SJCRH30 (cell line): ENCODE measurements at places on chromosomes 2 and 18. TPM values are rescaled to one million over a fixed set of nuclear protein-coding genes. Genes with fewer than 3 reads are reported as not detected.
A peak's percentile ranks its signal among the peaks of the same experiment; 100 is the strongest.

- H3K36me3 ChIP-seq = no peaks in the 10 kb centered on the region
- H3K4me1 ChIP-seq = peaks cover 19% of the 10 kb centered on the region; the same call in 1 of the 2 replicates
- no peak overlapping the region for H3K4me3 ChIP-seq
These were observed 59.0 kb upstream of the PARD3B start for GRCh38 chr2:204486321-204486720.

Gene SCG2
- total RNA-seq = not detected in 2 replicates

Gene C2orf92
- 1.3 and 2.4 TPM in 2 replicates for total RNA-seq

DNA sequence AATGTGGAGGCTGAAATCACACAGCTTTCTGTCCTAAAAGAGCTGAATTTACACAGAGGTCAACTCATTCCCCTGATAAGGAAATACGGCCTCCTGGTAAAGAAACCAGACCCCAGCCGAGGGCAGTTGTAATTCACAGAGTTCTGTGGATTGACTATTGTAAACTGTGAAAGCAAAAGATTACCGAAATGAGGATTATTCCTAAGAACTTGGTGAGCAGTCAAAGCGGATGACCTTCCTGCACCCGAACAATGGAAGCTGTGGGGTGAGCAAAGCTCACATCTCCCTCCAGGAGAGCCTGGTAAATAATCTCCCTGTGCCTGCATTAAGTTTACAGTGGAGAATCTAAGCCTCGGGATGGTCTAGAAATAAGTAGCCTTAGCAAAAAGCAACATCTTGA, 138.2 kb upstream of the PXDN start:
- DNase-seq = no peak
- peaks cover 28% of the 10 kb centered on the region for H3K27me3 ChIP-seq
- H3K4me1 ChIP-seq = peaks cover 3% of the 10 kb centered on the region; the same call in 1 of the 2 replicates
- no peaks in the 10 kb centered on the region for H3K36me3 ChIP-seq

Gene PLGLB1
- 0.81 and 1.0 TPM in 2 replicates for total RNA-seq

Gene EGR4
- not detected in 2 replicates for total RNA-seq

Gene NCKAP5
- not detected in 2 replicates for total RNA-seq

DNA sequence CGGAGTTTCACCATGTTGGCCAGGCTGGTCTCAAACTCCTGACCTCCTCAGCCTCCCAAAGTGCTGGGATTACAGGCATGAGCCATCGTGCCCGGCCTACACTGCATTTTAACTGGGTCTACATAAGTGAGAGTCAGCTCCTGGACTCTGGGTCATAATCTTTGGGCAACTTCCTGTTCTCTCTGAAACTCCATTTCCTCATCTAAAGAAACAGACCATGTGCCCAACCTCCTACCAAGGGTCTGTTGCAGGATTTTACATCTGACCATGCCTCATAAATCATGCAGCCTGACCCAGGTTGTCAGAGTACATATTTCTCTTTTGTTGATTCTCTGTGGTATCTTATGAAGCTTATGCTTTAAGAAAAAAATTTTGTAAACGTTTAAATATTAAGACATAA, 280.4 kb downstream of the ALPK2 start:
- no peak overlapping the region for H3K4me3 ChIP-seq
- no peaks in the 10 kb centered on the region for H3K27me3 ChIP-seq
- no peak overlapping the region for H3K27ac ChIP-seq

GRCh38 chr2:14866736-14867352, 234.3 kb downstream of the LRATD1 start:
- DNase-seq = no peak
- H3K27me3 ChIP-seq = no peaks in the 10 kb centered on the region
- no peak overlapping the region for H3K4me3 ChIP-seq
- no peak overlapping the region for H3K27ac ChIP-seq
- H3K4me1 ChIP-seq = no peaks in the 10 kb centered on the region

Gene KIAA2012
- total RNA-seq = 0.08 TPM in 1 of 2 replicates, not detected in the other

DNA sequence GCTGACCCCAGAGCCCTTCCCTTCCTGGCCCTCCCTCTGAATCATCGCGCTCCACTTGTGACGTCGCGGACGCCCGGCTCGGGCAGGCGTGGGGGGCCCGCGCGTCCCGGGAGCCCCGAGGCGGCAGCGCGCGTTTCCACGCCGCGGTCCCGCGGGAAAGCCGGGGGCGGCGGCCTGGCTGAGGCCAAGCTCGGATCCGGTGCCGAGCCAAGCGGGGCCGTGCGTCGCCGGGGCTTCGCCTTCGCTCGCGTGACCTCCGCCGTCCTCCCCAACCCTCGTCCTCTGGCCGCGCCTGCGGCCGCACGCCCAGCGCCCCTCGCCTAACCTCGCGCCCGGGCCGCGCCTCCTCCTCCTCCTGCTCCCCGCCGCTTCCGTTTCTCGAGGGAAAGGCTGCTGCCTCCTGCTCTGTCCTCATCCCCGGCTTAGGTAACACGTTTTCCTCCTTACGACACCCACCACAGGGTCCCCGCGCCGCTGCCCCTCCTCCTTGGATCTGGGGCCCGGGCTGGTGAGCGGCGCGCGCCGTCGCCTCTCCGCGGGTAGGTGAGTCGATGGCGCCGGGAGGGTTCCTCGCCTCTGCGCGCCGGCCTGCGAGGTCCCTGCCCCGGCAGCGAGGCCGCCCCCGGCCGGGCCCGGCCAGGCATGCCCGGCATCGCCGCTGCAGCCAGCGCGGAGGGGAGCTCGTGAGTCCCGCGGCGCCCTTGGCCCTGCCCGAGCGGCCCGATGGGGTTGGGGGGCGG, at the start of gene INPP1:
Gene INPP1, plus strand, starts transcription at position 54 of the 740 bp plus-strand sequence. CDS start 16,514 bp downstream, outside the sequence.
- peak within 1 kb of the TSS; percentile 76 for H3K4me3 ChIP-seq
- no peaks in the 10 kb centered on the region for H3K36me3 ChIP-seq
- peak within 1 kb of the TSS; percentile 30; the same call in 1 of the 2 replicates for H3K27ac ChIP-seq
- DNase-seq = peak; percentile 85

- no peak overlapping the region for H3K4me3 ChIP-seq
- no peak overlapping the region for H3K27ac ChIP-seq
- H3K4me1 ChIP-seq = no peaks in the 10 kb centered on the region
- DNase-seq = peak; percentile 74
- no peaks in the 10 kb centered on the region; the same call in 1 of the 2 replicates for H3K36me3 ChIP-seq
These were observed 401.1 kb downstream of the BCL11A start for GRCh38 chr2:60152226-60152833.

- no peaks in the 10 kb centered on the region; the same call in 1 of the 2 replicates for H3K27me3 ChIP-seq
- H3K27ac ChIP-seq = no peak overlapping the region
- H3K4me1 ChIP-seq = 0 out of 2 replicates have a peak, but pooled peaks cover 3% of the 10 kb centered on the region
These were observed 680.4 kb downstream of the TDRD15 start for GRCh38 chr2:21804151-21804550.

Gene SP140
- 0.12 and 0.25 TPM in 2 replicates for total RNA-seq

- no peak overlapping the region for H3K4me3 ChIP-seq
- no peaks in the 10 kb centered on the region for H3K27me3 ChIP-seq
- DNase-seq = no peak
- no peak overlapping the region for H3K27ac ChIP-seq
- no peaks in the 10 kb centered on the region for H3K36me3 ChIP-seq
- H3K4me1 ChIP-seq = 0 out of 2 replicates have a peak, but pooled peaks cover 3% of the 10 kb centered on the region
These were observed 52.4 kb upstream of the PPM1B start for GRCh38 chr2:44116319-44116718.

Gene RANBP2
- 107 and 120 TPM in 2 replicates for total RNA-seq

Gene TMEM163
- 0.04 TPM in 1 of 2 replicates, not detected in the other for total RNA-seq

Gene KIF5C
- 5.8 and 6.6 TPM in 2 replicates for total RNA-seq

Gene ASB18
- 0.04 TPM in 1 of 2 replicates, not detected in the other for total RNA-seq

Gene HOXD13
- 11.0 and 13.6 TPM in 2 replicates for total RNA-seq

DNA sequence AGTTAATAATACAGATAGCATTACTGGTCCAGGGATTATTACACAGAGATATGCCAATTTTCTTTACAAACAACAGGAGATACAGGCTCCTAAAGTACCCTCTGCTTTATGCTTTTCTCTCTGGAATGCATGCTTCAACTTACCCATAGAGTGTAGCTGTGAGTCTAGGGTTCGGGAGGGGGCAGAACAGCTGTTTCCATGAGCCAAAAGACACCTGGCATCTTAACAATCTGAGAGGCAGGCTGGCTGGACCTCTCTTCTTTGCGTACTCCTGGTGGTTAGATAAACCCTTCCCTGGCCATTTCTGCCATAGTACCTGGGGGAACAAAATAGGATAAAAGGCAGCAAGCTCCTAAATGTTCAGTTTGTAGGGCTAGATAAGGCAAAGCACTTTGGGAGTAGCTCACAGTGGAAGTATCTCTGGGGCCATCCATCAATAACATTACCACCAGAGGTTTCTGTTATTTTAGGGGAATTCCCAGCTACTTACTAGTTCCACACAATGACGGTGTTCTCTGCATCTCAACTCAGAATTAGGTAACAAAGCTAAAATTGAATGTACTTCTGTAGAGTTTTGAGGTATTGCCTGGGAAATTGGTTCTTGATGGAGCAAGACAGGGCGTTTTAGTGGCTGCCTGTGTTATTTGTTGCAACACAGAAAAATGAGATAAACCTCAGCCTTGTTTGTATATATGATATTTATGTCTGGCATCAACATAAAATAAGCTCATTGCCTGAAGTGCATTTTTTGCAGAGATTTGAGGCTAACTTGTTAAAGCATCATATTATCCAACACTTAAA, 6.2 kb upstream of the CCDC85A start:
- DNase-seq = peak; percentile 5
- H3K36me3 ChIP-seq = no peaks in the 10 kb centered on the region
- peaks cover 8% of the 10 kb centered on the region; the same call in 1 of the 2 replicates for H3K27me3 ChIP-seq
- no peaks in the 10 kb centered on the region for H3K4me1 ChIP-seq

Gene ASXL3
- total RNA-seq = 0.03 TPM in 1 of 2 replicates, not detected in the other

- H3K27me3 ChIP-seq = no peaks in the 10 kb centered on the region
- H3K36me3 ChIP-seq = no peaks in the 10 kb centered on the region
- no peak for DNase-seq
- H3K4me1 ChIP-seq = peaks cover 1% of the 10 kb centered on the region; the same call in 1 of the 2 replicates
These were observed 303.1 kb upstream of the EPAS1 start for GRCh38 chr2:45994060-45994459.

DNA sequence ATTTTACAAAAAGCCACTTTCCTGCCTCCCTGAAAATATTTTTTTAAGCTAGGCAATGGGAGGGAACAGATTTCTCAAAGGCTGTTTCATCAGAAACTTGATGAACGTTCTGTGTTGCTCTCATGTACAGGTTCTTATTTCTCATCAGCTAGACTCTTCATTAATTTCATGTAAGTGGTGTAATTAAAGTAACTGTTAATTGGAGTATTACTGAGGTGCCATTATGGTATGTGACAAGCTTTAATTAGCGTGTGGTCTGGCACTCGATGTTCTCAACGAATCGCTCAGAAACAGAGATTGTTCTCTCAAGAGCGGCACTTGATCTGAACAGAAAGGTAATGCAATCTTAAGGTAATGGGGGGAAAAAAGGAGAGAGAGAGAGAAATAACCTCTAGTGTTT, 81.9 kb upstream of the MYCN start:
- no peak overlapping the region for H3K4me3 ChIP-seq
- H3K27ac ChIP-seq = no peak overlapping the region
- H3K4me1 ChIP-seq = no peaks in the 10 kb centered on the region
- no peaks in the 10 kb centered on the region for H3K36me3 ChIP-seq
- no peaks in the 10 kb centered on the region for H3K27me3 ChIP-seq

Gene CCNYL1
- total RNA-seq = 6.5 and 7.1 TPM in 2 replicates

- peaks cover 6% of the 10 kb centered on the region for H3K4me1 ChIP-seq
- DNase-seq = peak; percentile 43
- no peaks in the 10 kb centered on the region for H3K36me3 ChIP-seq
These were observed 167.4 kb downstream of the C1D start for GRCh38 chr2:67895227-67895941.

DNA sequence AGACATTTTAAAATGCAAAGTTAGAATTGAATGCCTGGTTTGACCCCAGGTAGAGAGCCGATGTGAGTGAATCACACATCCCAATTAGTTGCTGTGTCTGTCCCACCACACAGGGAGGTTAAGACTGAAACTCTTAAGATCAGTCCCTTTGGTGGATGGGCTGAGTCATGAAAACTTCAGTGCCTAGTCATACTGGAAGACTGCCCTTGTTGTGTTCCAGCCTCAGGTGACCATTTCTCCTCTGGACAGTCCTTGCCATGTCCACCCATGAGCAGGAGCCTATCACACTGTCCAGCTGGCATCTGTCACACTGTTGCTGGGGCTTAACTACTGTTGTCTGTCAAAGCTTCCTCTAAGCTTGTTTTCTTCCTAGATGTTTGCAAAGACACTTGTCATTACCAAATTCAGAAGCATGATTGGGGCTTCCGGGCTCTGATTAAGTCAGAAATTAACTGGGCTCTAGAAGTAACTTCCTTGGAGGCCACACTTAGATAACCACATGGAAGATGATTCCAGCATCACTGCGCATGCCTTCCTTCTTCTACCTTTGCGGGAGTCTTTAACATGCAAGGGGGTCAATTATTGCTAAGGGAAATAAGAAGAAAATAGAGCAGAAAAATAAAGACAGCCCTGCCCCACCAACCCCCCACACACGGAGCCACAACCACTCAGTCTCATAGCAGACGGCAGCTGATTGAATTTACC, 21.3 kb downstream of the CYRIA start:
- DNase-seq = no peak
- H3K27me3 ChIP-seq = no peaks in the 10 kb centered on the region
- H3K4me3 ChIP-seq = no peak overlapping the region
- H3K27ac ChIP-seq = no peak overlapping the region

Gene HRH4
- total RNA-seq = not detected in 2 replicates

GRCh38 chr2:69369802-69370201, 17.2 kb downstream of the GFPT1 start:
- H3K27me3 ChIP-seq = no peaks in the 10 kb centered on the region
- H3K4me3 ChIP-seq = no peak overlapping the region
- H3K4me1 ChIP-seq = no peaks in the 10 kb centered on the region
- DNase-seq = no peak

Gene SLC40A1
- total RNA-seq = 44.9 and 48.3 TPM in 2 replicates

Gene VAPA
- 154 and 164 TPM in 2 replicates for total RNA-seq

DNA sequence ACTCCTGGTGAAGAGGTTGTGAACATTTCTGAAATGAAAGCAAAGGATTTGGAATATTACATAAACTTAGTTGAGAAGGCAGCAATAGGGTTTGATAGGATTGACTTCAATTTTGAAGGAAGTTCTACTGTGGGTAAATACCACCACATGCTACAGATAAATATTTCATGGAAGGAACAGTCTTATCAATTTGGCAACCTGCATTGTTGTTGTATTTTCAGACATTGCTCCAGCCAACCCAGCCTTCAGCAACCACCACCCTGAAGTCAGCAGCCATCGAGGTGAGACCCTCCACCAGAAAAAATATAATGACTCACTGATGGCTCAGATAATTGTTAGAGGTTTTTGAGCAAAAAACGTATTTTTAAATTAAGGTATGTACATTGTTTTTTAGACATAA, 10.0 kb downstream of the RDH14 start:
- no peak overlapping the region for H3K4me3 ChIP-seq
- peaks cover 18% of the 10 kb centered on the region for H3K36me3 ChIP-seq
- H3K27me3 ChIP-seq = no peaks in the 10 kb centered on the region
- H3K27ac ChIP-seq = no peak overlapping the region

Gene SERPINB10
- total RNA-seq = not detected in 2 replicates

Gene LNPK
- total RNA-seq = 29.4 and 29.5 TPM in 2 replicates

GRCh38 chr18:41644466-41644865, 310.6 kb upstream of the PIK3C3 start:
- no peaks in the 10 kb centered on the region for H3K4me1 ChIP-seq
- no peaks in the 10 kb centered on the region for H3K27me3 ChIP-seq
- H3K27ac ChIP-seq = no peak overlapping the region

Gene CFC1
- total RNA-seq = not detected in 2 replicates

- no peak for DNase-seq
- H3K4me3 ChIP-seq = no peak overlapping the region
- no peak overlapping the region for H3K27ac ChIP-seq
- no peaks in the 10 kb centered on the region for H3K36me3 ChIP-seq
These were observed 32.6 kb upstream of the ATG16L1 start for GRCh38 chr2:233218836-233219235.
